ENCODE measurements at places on chromosomes 7 and 10. TPM values are rescaled to one million over a fixed set of nuclear protein-coding genes. Genes with fewer than 3 reads are reported as not detected.

- no peak for DNase-seq
These were observed 14.5 kb downstream of the ANKRD7 start for GRCh38 chr7:118239014-118239413.

DNA sequence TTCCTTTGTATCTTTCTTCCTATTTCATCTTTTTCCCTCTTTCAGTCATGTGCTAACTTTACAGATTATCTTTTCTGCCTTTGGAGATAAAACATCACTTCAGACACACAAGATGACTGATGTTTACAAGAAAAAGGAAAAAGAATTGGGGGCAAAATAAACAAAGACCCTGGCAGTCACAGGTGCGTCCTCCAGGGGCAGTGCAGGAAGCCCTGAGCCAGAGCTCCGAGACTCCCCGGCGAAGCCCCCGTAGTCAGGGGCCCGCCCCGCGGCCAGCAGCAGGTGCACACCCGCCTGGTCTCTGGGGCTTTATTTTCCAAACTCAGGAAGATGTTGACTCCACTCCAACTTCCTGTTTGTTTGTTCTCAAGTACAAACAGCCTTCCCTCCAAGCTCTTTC is 10.2 kb downstream of the STK32C start:
- no peak for DNase-seq

DNA sequence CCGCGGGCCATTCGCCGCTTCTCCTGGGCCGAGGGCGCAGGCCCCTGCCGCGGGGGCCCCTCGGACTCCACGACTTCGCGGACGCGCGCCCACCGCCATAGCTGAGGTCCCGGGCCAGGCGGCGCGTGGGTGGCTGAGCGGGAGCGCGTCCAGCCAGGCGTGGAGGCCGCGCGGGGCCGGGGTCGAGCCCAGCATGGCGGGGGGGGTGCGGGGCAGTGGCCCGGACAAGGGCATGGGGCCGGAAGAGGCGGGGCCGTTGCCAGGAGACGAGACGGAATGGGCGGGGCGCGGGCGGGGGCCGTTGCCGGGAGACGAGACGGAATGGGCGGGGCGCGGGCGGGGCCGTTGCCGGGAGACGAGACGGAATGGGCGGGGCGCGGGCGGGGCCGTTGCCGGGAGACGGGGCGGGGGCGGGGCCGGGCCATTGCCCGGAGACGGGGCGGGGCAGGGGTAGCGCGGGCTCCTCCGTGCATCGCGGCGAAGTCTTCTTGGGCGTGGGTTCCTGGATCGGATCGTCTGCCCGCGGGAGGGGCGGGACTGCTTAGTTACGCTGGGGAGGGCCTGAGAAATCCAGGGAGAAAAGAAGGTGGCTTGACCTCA is 14.8 kb downstream of the ADAM8 start:
- peak; percentile 77 for DNase-seq

The CHAT gene
- not detected for total RNA-seq

The CYP3A7 gene
- total RNA-seq, result 0.86 TPM

The UCN3 gene
- not detected for total RNA-seq

All from Calu3 (cell line).